Psoas muscle (tissue), 8 donors: ENCODE measurements at places on chromosomes 5 and 9. TPM values are rescaled to one million over a fixed set of nuclear protein-coding genes. Genes with fewer than 3 reads are reported as not detected.

Gene MTX3
- 14.4 TPM for total RNA-seq

DNA sequence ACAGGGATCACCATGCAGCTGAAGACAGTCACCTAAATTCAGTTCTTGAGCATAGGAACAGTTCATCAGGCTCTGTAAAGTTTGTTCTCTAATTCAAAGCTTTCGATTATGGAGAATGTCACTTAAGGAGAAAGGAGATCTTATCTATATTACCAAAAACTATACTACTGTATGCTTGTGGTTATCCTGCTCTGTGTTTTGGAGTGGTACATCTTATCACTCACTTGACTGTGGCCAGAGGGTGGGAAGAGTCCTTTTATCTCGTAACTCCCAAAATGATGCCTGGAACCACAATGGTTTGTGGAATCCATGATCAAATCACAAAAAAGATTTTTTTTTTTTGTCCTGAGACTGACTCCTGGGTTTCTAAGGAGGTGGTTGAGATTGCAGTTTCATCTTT is 230.7 kb downstream of the COMMD10 start:
- DNase-seq: no peak
- H3K4me3 ChIP-seq: no peak overlapping the region
- no peaks in the 10 kb centered on the region for H3K27me3 ChIP-seq
- H3K27ac ChIP-seq: no peak overlapping the region

DNA sequence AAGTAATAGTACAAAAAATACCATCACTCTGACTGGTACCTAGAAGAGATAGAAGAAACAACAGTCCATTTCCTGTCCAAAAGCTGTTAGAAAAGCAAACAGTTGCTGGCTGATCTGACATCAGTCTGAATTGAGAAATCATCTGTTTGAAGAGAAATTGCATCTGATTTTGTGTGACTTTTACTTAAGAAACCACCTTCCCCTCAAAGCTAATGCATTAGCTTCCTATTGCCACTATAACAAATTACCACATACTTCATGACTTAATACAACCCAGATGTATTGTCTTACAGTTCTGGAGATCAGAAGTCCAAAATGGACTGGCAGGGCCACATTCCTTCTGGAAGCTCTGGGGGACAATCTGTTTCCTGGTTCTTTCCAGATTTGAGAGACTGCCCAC is 385.9 kb upstream of the TLE4 start:
- H3K27ac ChIP-seq: no peak overlapping the region
- DNase-seq: no peak
- no peaks in the 10 kb centered on the region for H3K36me3 ChIP-seq
- H3K27me3 ChIP-seq: no peaks in the 10 kb centered on the region
- peaks cover 3% of the 10 kb centered on the region for H3K4me1 ChIP-seq

Gene ZNF618
- total RNA-seq: 2.7 TPM

DNA sequence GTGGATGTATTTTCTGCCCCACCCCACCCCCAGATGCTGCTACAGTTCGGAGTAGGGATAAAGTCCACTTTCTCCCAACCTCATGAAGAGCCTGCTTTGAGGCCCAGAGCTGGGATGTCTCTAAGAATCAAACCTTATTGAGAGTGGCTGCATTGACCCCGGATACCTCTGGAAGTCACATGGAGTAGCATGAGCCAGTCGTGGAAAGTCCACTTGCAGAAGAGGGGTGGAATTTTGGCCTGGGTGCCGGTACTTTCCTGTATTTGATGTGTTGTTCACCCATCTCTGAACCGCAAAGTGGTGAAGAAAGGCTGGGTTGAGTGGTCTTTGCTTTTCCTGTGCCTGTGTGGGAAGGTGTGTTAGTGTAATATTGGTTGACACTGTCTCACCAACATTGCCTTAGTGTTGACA is 3.7 kb downstream of the OTULIN start:
- H3K27me3 ChIP-seq: no peaks in the 10 kb centered on the region
- DNase-seq: no peak
- H3K27ac ChIP-seq: no peak overlapping the region
- H3K4me1 ChIP-seq: peaks cover 25% of the 10 kb centered on the region

DNA sequence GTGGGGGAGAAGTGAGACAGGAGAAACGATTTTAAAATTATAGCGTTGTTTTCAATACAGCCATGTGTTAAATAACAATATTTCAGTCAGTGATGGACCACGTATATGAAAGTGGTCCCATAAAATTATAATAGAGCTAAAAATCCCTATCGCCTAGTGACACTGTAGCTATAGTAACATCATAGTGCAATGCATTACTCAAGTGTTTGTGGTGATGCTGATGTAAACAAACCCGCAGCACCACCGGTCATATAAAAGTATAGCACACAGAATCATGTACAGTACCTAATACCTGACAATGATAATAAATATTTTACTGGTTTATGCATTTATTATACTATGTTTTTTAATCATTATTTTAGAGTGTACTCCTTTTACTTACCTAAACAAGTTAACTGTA is 407.4 kb upstream of the SEMA6A start:
- DNase-seq: no peak
- H3K27me3 ChIP-seq: no peaks in the 10 kb centered on the region
- H3K27ac ChIP-seq: no peak overlapping the region
- no peaks in the 10 kb centered on the region for H3K4me1 ChIP-seq

DNA sequence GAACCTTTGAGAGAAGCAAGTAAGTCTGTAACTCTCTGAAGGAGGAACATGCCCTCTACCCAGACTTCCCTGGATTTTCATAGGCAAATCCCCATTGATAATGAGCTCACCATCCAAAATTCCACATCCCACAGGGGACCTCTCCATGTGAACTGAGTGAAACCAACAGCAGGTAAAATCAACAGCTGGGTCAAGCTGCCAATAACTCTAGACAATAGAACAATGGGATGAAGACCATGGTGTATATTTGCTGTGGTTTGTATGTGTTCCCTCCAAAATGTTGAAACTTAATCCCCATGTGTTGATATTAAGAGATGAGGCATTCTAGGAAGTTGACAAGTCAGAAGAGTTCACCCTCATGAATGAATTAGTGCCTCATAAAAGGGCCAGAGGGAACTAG is 110.2 kb upstream of the MYO10 start:
- H3K4me3 ChIP-seq: no peak overlapping the region
- DNase-seq: no peak
- H3K36me3 ChIP-seq: no peaks in the 10 kb centered on the region
- no peak overlapping the region for H3K27ac ChIP-seq

GRCh38 chr5:24649531-24649930 is 4.8 kb upstream of the CDH10 start:
- DNase-seq: no peak
- H3K4me1 ChIP-seq: no peaks in the 10 kb centered on the region
- no peaks in the 10 kb centered on the region for H3K36me3 ChIP-seq
- H3K4me3 ChIP-seq: no peak overlapping the region
- no peaks in the 10 kb centered on the region for H3K27me3 ChIP-seq
- no peak overlapping the region for H3K27ac ChIP-seq

- H3K4me1 ChIP-seq: peaks cover 3% of the 10 kb centered on the region
- no peak overlapping the region for H3K4me3 ChIP-seq
- no peaks in the 10 kb centered on the region for H3K36me3 ChIP-seq
- no peak for DNase-seq
Measured at GRCh38 chr5:112333331-112333781, 85.7 kb downstream of the EPB41L4A start.

DNA sequence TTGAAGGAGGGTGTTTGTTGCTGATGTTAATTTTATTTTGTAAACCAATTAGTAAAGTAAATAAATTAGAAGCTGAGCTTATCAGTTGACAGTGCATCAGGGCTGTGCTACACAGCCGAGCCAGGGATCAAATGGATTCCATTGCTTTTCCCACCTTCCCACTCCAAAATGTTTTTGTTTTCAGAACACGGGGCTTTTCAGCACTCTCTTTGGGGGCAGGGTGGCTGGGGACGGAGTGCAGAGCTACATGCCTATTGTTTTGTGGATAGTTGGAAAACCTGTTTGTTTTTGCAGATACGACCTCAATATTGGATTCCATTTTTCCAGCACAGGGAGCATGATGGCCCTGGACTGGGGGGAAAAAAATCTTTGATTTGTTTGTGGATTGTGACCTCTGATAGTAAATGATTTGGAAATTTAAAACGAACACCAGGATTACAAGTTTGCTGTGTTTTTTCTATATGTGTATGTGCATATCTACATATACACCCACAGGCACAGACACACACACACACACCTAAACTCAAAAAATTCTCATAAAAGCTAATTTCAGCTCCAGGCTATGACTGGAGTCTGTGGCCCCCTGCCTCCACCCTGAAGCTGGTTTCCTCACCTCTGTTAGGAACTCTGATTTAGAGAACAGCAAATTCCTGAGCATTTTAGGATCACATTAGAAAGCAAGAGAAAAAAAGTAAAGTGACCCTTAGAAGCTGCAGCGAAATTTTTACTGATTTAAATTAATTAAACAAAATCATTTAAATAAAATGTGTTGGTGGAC is 371.7 kb upstream of the IRX2 start:
- H3K27ac ChIP-seq: no peak overlapping the region
- no peaks in the 10 kb centered on the region for H3K4me1 ChIP-seq
- no peaks in the 10 kb centered on the region for H3K27me3 ChIP-seq

DNA sequence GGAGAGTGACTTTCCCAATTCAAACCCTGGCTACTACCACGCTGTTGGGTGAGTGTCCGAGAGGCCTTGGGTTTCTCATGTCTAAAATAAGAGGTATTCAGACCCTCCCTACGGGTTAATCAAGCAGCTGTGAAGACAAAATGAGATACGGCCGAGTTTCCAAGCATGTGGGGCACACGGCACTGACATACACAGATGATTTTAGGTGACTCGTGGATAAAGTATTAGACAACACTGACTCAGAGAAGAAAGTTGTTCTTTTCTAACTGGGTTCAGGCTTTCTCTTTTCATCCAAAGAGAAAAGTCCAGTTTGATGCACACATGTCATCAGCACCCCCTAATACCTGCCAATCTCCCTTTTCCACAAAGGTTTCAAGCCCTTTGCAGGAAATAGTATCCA is 15.6 kb downstream of the FOXI1 start:
- DNase-seq: no peak
- no peak overlapping the region for H3K4me3 ChIP-seq
- H3K36me3 ChIP-seq: no peaks in the 10 kb centered on the region
- no peak overlapping the region for H3K27ac ChIP-seq

DNA sequence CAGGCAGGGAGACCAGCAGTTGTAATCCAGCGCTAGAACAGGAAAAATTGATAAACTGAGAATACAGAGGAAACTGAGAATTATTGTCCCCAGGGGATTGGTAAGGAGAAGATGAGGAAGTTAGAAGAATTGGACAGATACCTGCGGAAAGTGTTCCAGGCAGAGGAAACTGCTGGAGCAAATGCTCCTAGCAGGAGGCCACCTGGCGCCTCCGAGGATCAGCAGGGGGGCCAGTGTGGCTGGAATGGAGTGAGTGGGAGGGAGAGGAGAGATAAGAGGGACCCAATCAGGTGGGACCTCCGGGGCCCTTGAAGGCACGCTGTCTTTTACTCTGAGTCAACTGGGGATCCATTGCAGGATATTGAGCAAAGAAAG is 695 bp upstream of the ANXA6 start:
- H3K36me3 ChIP-seq: peaks cover 3% of the 10 kb centered on the region
- H3K4me1 ChIP-seq: peaks cover 36% of the 10 kb centered on the region
- H3K4me3 ChIP-seq: peak overlapping the region; percentile 91
- DNase-seq: no peak

GRCh38 chr5:112064271-112064701 is 307.3 kb upstream of the NREP start:
- no peak for DNase-seq
- no peak overlapping the region for H3K4me3 ChIP-seq
- no peaks in the 10 kb centered on the region for H3K4me1 ChIP-seq
- H3K27me3 ChIP-seq: no peaks in the 10 kb centered on the region
- H3K27ac ChIP-seq: no peak overlapping the region

- no peak overlapping the region for H3K27ac ChIP-seq
- no peaks in the 10 kb centered on the region for H3K4me1 ChIP-seq
- no peak for DNase-seq
- no peaks in the 10 kb centered on the region for H3K27me3 ChIP-seq
Measured at GRCh38 chr9:111094433-111094924, 56.2 kb upstream of the LPAR1 start.
